Right ventricle myocardium inferior (tissue), 1 donor: ENCODE measurements at places on chromosomes 7 and 10. TPM values are rescaled to one million over a fixed set of nuclear protein-coding genes. Genes with fewer than 3 reads are reported as not detected.

LIPM gene
- not detected for total RNA-seq

SPOCK2 gene
- 10.4 TPM for total RNA-seq

EPHB6 gene
- 3.3 TPM for total RNA-seq

DNA sequence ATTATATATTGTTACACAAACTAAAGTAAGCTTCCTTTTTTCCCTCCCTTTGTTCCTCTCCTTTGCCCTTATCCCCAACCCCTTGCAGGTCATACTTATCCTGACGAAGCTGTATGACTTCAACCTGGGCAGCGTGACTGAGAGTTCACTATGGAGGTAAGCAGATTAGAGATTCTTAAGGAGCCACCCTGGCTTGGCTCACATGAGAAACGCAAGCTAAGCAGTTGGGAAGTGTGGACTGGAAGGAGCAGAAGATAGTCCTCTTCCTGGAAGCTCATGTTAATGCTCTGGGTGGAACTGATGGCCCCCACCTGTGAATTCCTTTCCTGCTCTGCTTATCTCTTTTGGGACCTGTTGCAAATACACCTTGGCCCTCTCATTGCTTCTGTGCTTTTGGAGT is 201.6 kb downstream of the SORCS3 start:
- no peak for DNase-seq

DNA sequence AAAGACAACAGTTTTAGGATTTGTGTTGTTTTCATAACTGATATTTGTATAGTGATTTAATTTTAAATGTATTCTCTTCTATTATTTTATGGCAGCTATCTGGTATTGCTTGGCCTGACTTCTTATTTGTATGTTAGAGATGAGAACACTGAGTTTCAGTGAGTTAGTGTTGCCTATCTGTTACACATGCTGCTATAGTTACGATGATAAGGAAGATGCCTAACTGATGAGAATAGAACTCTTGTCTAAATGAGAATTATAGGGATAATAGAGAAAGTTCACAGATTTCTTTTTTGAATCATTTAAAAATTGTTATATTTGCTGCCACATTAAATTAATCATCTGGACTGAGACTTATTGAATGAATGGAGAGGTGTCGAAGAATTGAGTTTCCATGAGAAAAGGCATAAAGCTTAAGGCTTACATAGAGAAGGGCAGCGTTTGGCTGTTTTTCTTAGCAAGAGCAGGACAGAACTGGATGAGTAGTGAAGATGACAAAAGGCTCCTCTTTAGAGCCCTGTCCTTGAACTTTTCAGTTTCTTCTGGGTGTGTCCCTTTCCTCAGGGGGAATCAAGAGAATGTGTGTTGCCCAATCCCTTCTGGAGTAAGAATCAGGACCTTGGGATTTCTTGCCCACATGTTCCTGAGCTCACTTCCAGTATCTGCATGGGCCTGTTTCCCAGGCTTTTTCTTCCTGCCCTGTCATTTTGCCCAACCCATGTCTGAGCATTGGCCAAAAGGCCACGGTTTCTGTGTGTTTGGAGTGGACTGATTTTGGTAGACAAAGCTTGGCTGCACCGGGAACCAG is 195.6 kb upstream of the CSTF2T start:
- peak; percentile 68 for DNase-seq
